ENCODE measurements at places on chromosomes 13 and 19. TPM values are rescaled to one million over a fixed set of nuclear protein-coding genes. Genes with fewer than 3 reads are reported as not detected.

GRCh38 chr19:8404391-8405151 is 8.5 kb upstream of the MARCHF2 start:
- no peaks in the 10 kb centered on the region for H3K27me3 ChIP-seq
- no peak overlapping the region for H3K4me3 ChIP-seq
- H3K27ac ChIP-seq, result no peak overlapping the region
- no peak for DNase-seq

DNA sequence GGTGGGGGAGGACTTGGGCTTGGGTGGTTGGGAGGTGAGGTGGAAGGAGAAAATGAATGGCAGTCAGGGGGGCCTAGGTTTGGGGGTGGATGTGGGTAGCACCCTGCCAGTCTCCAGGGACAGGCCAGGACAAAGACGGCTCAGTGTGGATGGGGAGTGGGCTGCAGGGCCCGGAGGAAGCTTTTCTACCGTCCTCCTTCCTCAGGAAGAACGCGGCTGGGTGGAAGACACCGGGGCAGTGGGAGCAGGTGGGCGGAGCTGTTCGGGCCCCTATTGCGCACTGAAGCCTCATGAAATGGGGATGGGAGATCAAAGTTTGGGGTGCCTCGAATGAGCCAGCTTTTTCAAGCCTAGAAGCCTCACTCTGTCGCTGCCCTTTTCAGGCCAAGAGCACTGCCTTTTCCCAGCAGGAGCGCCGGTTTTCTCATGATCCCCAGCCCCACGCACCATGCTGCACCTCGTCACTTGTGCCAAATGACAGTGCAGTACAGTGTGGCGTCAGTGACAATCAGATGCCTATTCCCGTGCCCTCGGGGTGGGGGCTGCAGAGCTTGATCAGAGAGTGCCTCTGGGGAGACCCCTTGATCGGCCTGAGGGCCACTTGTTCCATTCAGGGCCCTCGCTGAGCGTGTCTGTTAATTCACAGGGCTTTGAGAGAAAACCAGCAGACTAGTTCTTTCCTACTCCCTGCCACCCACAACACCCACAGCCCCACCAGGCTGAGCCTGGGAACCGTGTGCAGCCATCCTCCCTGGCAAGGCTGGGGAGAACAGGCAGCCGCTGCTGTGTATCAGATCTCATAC is 1.5 kb downstream of the CALM3 start:
- H3K4me1 ChIP-seq, result peaks cover 31% of the 10 kb centered on the region
- H3K27me3 ChIP-seq, result no peaks in the 10 kb centered on the region
- H3K36me3 ChIP-seq, result peaks cover 17% of the 10 kb centered on the region
- DNase-seq, result no peak
- H3K4me3 ChIP-seq, result peak overlapping the region; percentile 94
- H3K27ac ChIP-seq, result peak overlapping the region; percentile 99

DNA sequence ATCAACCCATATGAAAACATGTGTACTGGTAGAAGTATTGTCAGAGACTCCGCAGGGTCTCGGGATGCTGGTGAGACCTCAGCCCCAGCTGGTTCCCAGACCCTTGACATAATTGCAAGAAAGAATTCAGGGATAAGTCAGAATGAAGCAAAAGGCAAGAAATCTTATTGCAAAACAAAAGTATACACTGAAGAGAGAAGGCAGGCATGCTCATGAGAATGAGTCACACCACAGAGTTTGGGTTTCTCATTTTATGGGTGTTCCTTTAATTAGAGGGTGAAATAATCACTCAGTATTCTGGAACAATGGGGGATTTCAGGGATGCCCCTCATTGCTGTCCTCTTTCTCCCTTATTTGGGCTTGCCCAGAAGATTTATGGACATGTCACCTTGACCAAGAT is 1423.8 kb upstream of the MIR17HG start:
- DNase-seq, result no peak
- peaks cover 4% of the 10 kb centered on the region for H3K36me3 ChIP-seq
- H3K27me3 ChIP-seq, result no peaks in the 10 kb centered on the region
- no peak overlapping the region for H3K4me3 ChIP-seq
- no peak overlapping the region for H3K27ac ChIP-seq

GRCh38 chr13:41060082-41060723 is 1.1 kb upstream of the WBP4 start:
- peaks cover 42% of the 10 kb centered on the region for H3K4me1 ChIP-seq
- H3K27ac ChIP-seq, result peak overlapping the region; percentile 97
- no peaks in the 10 kb centered on the region for H3K27me3 ChIP-seq
- no peaks in the 10 kb centered on the region for H3K36me3 ChIP-seq
- peak overlapping the region; percentile 97 for H3K4me3 ChIP-seq
- DNase-seq, result peak; percentile 91

DNA sequence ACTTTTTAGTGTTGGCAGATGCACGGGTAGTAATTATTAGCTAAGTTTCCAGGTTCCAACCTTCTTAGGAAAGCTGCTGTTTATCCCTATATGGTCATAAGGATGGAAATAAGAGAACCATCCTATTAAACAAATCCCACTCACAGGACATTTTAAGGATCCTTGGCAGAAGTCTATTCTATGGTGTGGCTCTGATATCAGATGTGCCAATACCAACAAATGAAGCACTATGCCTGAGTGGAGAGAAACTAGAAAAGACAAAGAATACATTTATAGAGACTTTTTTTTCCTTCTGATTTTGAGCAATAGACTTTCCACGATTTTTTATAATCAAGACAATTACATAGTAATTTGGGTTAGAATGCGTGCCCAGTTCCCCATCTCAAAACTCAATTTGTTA is 12.6 kb downstream of the PCDH17 start:
- H3K36me3 ChIP-seq, result no peaks in the 10 kb centered on the region
- no peaks in the 10 kb centered on the region for H3K27me3 ChIP-seq
- no peaks in the 10 kb centered on the region for H3K4me1 ChIP-seq
- no peak overlapping the region for H3K4me3 ChIP-seq
- DNase-seq, result no peak

DNA sequence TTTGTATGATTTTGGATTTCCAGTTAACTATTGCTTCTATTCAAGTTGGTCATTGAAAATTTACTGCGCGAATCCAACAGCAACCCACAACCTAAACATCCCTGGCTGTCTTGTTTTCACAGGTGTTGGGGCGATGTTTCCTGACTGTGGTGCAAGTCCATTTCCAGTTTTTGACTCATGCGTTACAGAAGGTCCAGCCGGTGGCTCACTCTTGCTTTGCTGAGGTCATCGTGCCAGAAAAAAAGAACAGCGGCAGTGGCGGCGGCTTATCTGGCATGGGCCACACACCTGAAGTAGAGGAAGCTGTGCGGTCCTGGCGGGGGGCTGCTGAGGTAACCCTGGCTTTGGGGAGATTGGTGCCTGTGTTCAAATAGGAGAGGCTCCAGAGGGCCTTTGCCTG is 45.2 kb upstream of the GPI start:
- H3K27ac ChIP-seq, result no peak overlapping the region
- H3K4me3 ChIP-seq, result no peak overlapping the region
- peaks cover 16% of the 10 kb centered on the region for H3K4me1 ChIP-seq

- H3K27ac ChIP-seq, result no peak overlapping the region
- no peak overlapping the region for H3K4me3 ChIP-seq
- no peaks in the 10 kb centered on the region for H3K27me3 ChIP-seq
- H3K36me3 ChIP-seq, result no peaks in the 10 kb centered on the region
- DNase-seq, result no peak
- peaks cover 8% of the 10 kb centered on the region for H3K4me1 ChIP-seq
These were observed 6.2 kb upstream of the PGLS start for GRCh38 chr19:17505223-17505622.

DNA sequence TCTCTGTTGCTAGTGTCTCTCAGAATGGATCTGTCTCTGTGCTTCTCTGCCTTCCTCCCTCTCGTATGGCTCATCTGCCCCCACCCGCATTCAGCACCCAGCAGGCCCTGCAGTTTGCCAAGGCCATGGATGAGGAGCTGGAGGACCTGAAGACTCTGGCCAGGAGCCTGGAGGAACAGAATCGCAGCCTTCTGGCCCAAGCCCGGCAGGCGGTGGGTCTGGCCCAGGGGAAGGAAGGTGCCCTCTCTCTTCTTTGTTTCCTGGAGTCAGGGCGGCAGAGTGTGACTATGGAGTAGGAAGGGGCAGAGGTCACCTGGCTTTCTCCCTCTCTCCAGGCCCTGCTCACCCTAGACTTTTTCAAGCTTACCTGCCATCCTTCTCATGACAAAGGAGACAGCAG is 10.9 kb downstream of the KASH5 start:
- peaks cover 7% of the 10 kb centered on the region for H3K27me3 ChIP-seq
- no peaks in the 10 kb centered on the region for H3K4me1 ChIP-seq
- no peak overlapping the region for H3K4me3 ChIP-seq
- no peak overlapping the region for H3K27ac ChIP-seq
- no peak for DNase-seq

- H3K27me3 ChIP-seq, result no peaks in the 10 kb centered on the region
- H3K4me3 ChIP-seq, result no peak overlapping the region
- H3K27ac ChIP-seq, result no peak overlapping the region
- no peak for DNase-seq
- H3K4me1 ChIP-seq, result no peaks in the 10 kb centered on the region
These were observed 146.0 kb upstream of the GPC6 start for GRCh38 chr13:93080587-93080986.

DNA sequence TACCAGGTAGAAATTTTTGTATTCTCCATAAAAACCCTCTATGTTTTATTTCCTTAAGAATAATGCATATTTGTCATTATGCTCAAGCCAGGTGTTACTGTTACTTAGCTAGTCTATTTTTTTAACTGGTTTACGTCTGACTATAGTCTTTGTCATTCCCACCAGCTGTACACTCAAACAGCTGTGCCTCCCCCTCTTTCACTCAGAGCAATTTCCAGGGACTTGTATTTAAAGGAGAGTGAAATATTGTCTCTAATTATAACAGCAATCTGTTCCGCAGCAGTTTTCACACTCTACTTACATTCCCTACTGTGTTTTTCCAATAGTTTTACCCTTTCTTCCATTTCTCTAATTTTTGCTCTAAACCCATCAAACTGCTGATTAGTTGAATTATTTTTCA is 813.6 kb upstream of the MIR17HG start:
- no peaks in the 10 kb centered on the region for H3K4me1 ChIP-seq
- no peak overlapping the region for H3K4me3 ChIP-seq
- H3K27me3 ChIP-seq, result no peaks in the 10 kb centered on the region
- peaks cover 8% of the 10 kb centered on the region for H3K36me3 ChIP-seq

GRCh38 chr19:48344892-48345291 is 18.8 kb downstream of the TMEM143 start:
- peaks cover 4% of the 10 kb centered on the region for H3K4me1 ChIP-seq
- DNase-seq, result no peak
- no peak overlapping the region for H3K4me3 ChIP-seq
- H3K36me3 ChIP-seq, result no peaks in the 10 kb centered on the region
- no peaks in the 10 kb centered on the region for H3K27me3 ChIP-seq
- H3K27ac ChIP-seq, result no peak overlapping the region

- peaks cover 6% of the 10 kb centered on the region for H3K36me3 ChIP-seq
- peak overlapping the region; percentile 8 for H3K4me3 ChIP-seq
- H3K4me1 ChIP-seq, result peaks cover 61% of the 10 kb centered on the region
- H3K27ac ChIP-seq, result peak overlapping the region; percentile 4
These were observed 5.3 kb downstream of the USP12 start for GRCh38 chr13:27166313-27166712.

GRCh38 chr13:99356262-99357091 is 49.3 kb upstream of the GPR183 start:
- H3K36me3 ChIP-seq, result peaks cover 23% of the 10 kb centered on the region
- DNase-seq, result peak; percentile 84
- peak overlapping the region; percentile 87 for H3K27ac ChIP-seq
- H3K27me3 ChIP-seq, result peaks cover 9% of the 10 kb centered on the region

- H3K4me3 ChIP-seq, result no peak overlapping the region
- H3K4me1 ChIP-seq, result no peaks in the 10 kb centered on the region
- no peak overlapping the region for H3K27ac ChIP-seq
- no peaks in the 10 kb centered on the region for H3K36me3 ChIP-seq
These were observed 168.8 kb upstream of the ZNF507 start for GRCh38 chr19:32176591-32176990.

GRCh38 chr19:38417544-38418506 is 8.2 kb downstream of the RASGRP4 start:
- H3K27me3 ChIP-seq, result no peaks in the 10 kb centered on the region
- peaks cover 18% of the 10 kb centered on the region for H3K4me1 ChIP-seq
- DNase-seq, result peak; percentile 77
- peak overlapping the region; percentile 74 for H3K4me3 ChIP-seq
- H3K36me3 ChIP-seq, result no peaks in the 10 kb centered on the region

- no peak overlapping the region for H3K27ac ChIP-seq
- no peak for DNase-seq
- no peaks in the 10 kb centered on the region for H3K27me3 ChIP-seq
- H3K4me3 ChIP-seq, result no peak overlapping the region
- H3K36me3 ChIP-seq, result no peaks in the 10 kb centered on the region
- peaks cover 18% of the 10 kb centered on the region for H3K4me1 ChIP-seq
These were observed 22.9 kb upstream of the ADGRE1 start for GRCh38 chr19:6864325-6864940.

GRCh38 chr13:113553511-113554332 is 30.8 kb upstream of the TFDP1 start:
- H3K4me1 ChIP-seq, result no peaks in the 10 kb centered on the region
- no peak overlapping the region for H3K27ac ChIP-seq
- H3K36me3 ChIP-seq, result peaks cover 4% of the 10 kb centered on the region
- DNase-seq, result no peak
- no peak overlapping the region for H3K4me3 ChIP-seq

GRCh38 chr13:75329723-75330122 is 152.2 kb downstream of the TBC1D4 start:
- H3K36me3 ChIP-seq, result no peaks in the 10 kb centered on the region
- no peaks in the 10 kb centered on the region for H3K27me3 ChIP-seq
- H3K4me3 ChIP-seq, result no peak overlapping the region
- DNase-seq, result no peak
- peaks cover 12% of the 10 kb centered on the region for H3K4me1 ChIP-seq
- H3K27ac ChIP-seq, result no peak overlapping the region

DNA sequence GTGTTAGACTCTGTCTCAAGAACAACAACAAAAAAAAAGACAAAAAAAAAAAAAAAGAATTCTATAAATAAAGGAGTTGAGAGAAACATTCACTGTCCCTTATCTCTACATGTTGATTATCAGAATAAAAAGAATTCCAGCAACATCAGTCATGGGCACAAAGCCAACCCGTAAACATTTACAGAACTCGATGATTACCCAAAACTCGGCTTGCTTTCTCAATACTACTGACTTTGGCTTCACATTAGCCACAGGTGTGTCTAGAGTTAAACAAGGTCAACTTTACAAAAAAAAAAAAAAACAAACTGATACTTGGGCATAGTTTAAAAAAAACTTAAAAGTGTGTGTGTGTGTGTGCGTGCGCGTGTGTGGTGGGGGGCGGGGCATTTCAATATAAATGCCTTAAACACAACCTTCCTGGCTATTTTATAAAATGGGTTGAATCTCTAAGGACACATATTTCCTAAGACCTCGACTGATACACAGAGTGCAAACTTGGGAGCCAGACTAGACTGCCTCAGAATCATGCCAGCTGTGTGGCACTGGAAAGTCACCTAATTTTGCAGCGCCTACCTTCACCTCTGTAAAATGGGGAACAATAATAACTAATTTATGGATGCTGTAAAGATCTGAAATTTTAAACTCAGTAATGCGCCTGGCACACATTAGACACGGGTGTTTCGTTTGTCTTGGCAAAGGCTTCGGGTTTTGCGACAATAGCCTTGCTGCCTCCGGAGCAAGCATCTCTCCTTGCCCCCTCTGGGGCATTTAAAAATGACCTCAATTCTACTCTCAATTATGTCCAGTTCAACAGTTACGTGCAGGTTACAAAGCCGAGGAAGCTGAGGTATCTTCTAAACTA is 922 bp downstream of the EBPL start:
- no peaks in the 10 kb centered on the region for H3K36me3 ChIP-seq
- DNase-seq, result no peak
- H3K27me3 ChIP-seq, result no peaks in the 10 kb centered on the region
- H3K4me3 ChIP-seq, result peak overlapping the region; percentile 90
- H3K27ac ChIP-seq, result peak overlapping the region; percentile 72

The CBY2 gene
- total RNA-seq, result not detected

The PGLYRP1 gene
- not detected for total RNA-seq

The TMEM86B gene
- total RNA-seq, result 8.3 TPM
